Cardiac fibroblast (primary cell): ENCODE measurements at places on chromosomes 7 and 10.

DNA sequence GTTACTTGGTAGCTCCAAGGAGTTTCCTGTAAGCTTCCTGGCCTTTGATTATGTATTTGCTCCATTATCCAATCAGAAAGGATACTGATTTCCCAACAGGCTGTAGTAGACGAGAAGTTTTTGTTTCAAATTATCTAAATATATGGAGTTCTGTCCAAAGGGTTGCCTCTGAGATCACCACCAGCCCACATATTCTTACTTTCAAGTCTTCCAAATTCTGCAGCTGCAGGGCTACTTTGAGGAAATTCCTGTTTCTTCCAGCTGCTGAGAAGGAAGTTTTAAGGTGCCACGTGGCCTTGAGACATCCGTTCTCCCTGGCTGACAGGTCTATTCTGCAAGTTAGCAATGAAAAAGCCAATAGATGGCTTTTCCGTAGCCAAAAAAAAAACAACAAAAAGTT is 286.0 kb downstream of the TWIST1 start:
- peak; percentile 36 for DNase-seq

DNA sequence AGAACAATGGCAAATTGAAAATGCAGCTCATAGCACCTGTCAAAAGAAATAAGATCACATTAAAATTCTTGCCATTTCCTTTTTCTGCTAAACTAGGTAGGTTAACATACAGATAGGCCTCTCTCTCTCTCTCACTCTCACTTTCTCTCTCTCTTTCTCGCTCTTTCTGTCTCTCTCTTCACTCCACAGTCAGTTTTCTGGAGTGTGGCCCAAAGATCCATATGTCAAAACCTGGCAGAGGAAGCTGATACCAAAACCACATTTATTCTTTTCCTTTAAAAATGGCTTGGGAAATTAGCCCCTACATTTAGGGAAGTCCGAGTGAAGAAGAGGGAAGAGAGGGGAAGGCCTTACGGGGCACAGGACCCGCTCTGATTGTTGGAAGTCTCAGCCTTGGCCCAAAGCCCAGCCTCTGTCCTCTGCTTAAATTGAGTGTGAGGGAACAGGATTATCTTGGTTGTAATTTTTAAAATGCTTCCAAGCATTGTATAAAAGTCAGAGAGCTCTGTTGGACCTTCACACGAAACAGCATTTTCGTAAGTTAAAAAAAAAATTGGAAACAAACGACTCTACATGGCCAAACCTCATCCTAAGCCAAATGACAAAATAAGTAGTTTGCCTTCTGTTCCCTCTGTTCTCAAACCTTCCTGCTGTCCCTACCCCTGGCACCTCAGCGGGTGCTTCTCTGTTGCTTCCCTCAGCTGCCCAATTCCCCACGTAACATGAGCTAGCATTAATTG is 83.2 kb downstream of the FRMD4A start:
- DNase-seq: peak; percentile 11

DNA sequence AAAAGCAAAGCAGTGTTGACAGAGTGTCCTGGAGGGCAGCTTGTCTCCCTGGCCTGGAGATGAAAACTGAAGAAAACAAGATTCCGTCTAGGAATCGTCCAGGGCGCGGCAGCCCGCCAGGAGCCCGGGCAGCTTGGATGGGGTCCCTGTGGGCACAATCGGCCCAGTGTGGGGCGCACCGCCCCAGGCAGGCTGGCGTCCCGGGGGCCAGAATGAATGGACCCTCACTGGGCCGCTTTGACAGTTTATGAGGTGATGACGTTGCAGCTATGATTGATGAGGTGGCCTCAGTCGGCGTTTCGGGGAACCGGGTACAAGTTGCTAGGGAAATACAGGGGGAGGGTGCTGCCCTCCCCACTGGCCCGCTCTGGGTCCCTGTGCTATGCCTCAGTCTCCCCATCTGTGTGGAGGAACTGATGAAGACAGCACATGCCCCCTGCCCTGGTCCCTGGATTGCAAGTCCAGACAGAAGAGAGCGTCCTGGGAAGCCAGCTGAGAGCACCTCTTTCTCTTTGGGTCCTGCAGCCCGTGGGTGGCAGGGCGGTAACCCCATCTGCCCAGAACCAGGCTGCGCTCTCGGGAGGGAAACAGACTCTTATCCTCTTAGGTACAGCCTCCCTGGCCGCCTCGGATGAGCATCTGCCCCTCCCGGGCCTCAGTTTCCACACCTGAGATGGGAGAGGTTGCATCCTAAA is 131.3 kb downstream of the LHPP start:
- DNase-seq: no peak

- DNase-seq: no peak
Measured at GRCh38 chr10:126895214-126895781, 9.9 kb upstream of the DOCK1 start.

DNA sequence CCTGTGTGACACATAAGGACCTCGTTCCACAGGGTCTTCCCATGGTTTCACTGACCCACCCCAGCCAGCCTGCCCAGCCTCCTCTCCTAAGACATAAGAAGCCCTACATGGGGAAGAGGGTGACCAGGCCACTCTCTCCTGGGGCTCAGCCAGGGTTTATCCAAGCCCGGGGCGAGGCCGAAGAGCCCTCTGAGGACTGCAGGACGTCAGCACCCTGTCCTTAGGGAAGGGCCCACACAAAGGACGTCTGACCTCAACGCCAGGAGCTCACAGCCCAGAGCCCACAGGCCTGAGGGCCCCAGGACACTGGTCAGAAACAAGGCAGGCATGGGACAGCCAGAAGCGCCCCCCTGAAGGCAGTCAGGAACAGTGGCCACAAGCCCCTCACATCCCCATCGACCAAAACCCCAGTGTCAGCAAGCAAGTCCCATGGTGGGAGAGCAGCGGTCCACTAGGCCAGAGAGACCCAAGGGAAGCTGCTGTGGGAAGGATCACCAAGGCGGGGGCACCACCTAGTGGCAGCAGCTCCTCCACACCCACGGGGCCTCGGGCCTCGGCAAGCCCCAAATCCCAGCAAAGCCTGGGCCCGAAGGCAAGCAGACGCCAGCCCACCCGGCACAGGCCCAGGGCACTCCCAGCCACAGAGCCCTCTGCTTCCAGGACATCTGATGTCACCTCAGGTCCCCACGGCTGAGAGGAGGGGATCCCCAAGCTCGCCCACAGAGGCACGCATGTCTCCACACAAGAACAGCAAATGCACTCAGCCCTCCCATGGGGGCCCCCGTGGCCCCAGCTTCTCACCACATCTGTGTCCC is 23.4 kb downstream of the MAD1L1 start:
- peak; percentile 84 for DNase-seq

- no peak for DNase-seq
Measured at GRCh38 chr7:120873401-120873800, 15.5 kb upstream of the TSPAN12 start.

GRCh38 chr10:84706875-84707274 is 378.5 kb downstream of the CCSER2 start:
- DNase-seq: no peak

GRCh38 chr7:18450019-18450418 is 45.5 kb upstream of the HDAC9 start:
- no peak for DNase-seq

DNA sequence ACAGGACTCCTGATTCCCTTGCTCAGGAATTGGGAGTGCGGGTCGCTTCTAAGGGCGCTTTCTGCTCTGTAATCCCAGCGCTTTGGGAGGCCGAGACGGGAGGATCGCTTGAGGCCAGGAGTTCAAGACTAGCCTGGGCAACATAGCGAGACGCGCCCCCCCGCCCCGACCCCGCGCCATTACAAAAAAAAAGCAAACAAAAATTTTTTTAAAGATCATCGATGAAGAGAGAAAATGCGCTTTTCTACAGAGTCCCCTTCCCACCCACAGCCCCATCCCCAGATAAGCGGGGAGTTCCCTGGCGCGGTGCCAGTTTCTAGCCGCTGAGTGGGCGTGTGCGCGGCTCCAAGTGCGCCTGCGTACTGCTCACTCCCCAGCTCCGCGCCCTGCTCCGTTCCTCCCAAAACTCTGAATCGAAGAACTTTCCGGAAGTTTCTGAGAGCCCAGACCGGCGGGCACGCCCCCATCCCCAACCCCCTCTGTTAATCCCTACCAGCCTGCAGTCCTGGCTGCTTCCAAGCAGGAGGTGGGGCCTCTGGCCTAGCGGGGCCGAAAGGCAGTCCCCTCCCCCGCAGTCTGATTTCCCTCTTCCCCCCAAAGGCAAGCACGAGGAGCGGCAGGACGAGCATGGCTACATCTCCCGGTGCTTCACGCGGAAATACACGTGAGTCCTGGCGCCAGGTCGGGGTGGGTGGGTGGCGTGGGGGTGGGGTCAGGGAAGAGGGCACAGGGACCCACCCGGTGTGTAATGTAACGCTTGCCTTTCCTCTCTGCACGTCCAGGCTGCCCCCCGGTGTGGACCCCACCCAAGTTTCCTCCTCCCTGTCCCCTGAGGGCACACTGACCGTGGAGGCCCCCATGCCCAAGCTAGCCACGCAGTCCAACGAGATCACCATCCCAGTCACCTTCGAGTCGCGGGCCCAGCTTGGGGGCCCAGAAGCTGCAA is 1.0 kb downstream of the HSPB1 start:
- DNase-seq: peak; percentile 97

DNA sequence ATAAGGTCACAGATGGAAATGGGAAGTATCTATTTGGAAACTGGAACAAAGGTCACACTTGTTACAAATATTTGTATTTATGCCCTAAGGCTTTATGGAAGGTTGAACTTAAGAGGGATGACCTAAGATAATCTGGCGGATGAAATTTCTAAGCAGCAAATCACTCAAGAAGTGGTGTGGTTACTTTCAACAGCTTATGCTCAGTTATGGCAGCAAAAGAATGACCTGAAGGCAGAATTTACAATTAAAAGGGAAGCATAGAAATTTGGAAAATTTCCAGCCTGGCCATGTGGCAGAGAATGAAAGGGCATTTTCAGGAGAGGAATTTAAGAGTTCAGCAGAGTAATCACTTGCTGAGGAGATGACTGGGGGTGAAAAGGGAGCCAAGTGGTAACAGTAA is 95.8 kb upstream of the TNS3 start:
- no peak for DNase-seq

DNA sequence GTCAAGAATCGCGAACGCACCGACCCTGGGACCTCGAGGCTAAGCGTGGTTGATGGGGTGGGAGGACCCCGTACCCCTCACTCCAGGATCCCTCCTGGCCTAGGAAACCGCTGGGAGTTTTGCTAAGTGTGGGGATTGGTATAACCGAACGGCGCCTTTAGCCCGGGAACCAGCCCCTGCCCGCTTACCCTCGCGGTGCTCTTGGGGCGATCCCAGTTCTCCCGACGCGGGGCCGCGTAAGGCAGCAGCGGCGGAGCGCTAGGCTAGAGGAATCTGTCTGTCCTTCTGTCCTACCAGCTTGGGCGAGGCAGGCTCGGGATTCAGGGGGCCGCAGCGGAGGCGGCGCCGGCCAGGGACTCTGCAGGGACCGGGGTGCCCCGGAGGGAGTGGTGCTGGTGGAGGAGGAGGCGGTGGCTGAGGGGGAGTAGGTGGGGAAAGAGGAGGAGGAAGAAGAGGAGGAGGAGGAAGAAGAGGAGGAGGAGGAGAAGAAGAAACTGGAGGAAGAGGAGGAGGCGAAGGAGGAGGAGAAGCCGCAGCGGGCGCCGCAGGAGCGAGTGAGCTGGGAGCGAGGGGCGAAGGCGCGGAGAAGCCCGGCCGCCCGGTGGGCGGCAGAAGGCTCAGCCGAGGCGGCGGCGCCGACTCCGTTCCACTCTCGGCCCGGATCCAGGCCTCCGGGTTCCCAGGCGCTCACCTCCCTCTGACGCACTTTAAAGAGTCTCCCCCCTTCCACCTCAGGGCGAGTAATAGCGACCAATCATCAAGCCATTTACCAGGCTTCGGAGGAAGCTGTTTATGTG is 439 bp upstream of the EMX2 start:
- peak; percentile 71 for DNase-seq

GRCh38 chr7:152173372-152174070 is 148.0 kb downstream of the GALNT11 start:
- no peak for DNase-seq

- peak; percentile 36 for DNase-seq
Measured at GRCh38 chr7:42479816-42480633, 243.0 kb upstream of the GLI3 start.

- DNase-seq: peak; percentile 28
Measured at GRCh38 chr7:19410691-19411090, 265.5 kb upstream of the FERD3L start.

GRCh38 chr7:77760809-77761453 is 37.3 kb downstream of the TMEM60 start:
- no peak for DNase-seq

- DNase-seq: no peak
Measured at GRCh38 chr7:36236073-36236472, 83.0 kb downstream of the EEPD1 start.

- no peak for DNase-seq
Measured at GRCh38 chr7:157936976-157937375, 600.2 kb downstream of the DNAJB6 start.

DNA sequence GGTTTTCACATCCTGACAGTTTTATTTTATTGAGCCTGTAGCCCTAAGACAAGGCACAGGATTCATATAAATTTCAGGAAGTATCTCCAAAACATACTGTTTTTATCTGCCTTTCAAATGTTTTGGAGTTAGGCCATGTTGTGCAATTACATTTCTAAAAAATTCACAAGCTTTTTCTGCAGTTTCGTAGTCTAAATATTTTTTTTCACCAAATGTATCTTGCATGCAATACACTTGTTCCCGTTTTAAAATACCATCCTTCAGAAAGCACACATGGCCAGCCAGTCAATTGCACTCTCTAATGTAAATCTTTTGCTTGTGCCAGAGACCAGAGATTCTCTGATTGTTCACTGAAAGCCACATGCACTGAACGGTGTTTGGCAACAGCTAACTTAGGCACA is 161.5 kb upstream of the PRKCQ start:
- DNase-seq: peak; percentile 74

DNA sequence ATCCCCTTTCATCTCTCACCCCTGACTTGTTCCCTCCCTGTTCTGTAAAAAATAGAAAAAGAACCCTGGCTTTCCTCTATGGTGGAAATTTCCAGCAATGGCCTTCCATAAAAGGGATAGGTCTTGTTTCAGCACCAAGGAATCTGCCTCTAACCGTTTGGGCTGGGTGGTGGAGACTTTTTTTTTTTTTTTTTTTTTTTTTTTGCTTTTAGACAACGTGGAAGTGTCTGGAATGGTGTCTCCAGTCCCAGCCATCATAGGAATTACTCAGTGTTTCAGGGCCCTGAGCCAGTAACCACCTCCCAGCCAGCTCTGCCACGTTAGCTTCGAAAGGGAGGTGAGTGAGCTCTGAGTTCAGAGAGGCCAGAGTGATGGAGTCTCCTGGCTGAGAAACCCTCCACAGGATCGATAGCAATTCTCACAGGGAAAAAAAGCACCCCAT is 97.3 kb upstream of the COL1A2 start:
- DNase-seq: peak; percentile 99

DNA sequence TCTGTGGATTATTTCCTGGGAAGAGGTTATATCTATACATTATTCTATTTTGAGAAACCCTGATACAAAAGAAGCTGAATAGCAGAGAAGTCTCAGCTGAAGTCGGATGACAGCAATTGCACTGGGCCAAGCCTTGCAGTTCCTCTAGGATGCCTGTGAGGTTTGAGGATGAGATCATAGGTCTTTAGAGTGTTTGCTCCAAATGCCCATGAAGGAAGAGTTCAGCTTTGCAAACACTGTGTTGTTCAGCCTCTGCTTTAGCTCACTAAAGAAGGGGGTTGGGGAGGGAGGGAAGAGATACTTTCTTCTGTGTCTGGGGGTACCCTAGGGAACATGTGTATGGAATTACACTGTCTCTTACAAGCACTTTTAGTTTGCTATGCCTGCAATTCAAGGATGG is 282.5 kb upstream of the NRP1 start:
- DNase-seq: peak; percentile 10

GRCh38 chr7:138992052-138992531 is 10.9 kb upstream of the KIAA1549 start:
- DNase-seq: peak; percentile 7
